ENCODE measurements at places on chromosomes 12 and 14.

DNA sequence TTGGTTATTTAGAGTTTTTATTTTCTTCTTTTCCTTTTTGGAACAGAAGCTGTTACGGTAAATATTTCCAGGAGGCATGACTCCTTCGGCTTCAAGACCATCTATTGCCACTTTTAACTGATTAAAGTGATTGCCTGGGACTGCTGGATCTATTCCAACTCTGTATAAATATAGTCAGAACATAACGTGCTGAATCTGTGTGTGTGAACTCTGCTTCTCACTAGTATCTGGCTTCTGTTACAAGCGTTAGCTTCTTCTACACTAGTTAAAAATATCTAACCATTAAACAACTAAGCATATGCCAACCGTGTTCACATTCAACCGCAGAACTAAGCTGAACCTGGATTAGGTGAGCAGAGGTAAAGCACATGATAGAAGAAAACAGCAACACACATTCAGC, 49.0 kb downstream of the TMTC1 start:
- DNase-seq = no peak

DNA sequence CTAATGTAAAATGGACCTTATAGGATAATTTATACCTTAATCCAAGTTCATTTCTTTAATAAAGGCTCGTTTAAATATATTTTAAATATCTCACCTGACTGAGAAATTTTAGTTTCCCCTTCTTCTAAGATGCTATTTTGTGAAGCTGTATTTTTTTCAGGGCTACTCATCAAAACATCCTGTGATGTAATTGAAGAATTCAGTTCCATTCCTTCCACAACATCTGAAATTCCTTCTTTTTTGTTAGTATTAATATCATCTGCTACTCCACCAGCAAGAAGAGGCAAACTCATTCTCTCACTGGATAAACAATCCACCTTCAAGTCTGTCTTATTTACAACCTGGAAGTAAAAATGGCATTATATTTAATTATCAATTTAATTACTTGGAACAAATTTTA, 22.5 kb downstream of the LGALS3 start:
- DNase-seq = no peak

GRCh38 chr14:100067971-100068959, 3.0 kb downstream of the EVL start:
- DNase-seq = peak; percentile 87

- DNase-seq = no peak
Measured at GRCh38 chr12:70852416-70853150, 68.0 kb downstream of the PTPRR start.

- DNase-seq = no peak
Measured at GRCh38 chr14:71733210-71733883, 198.9 kb upstream of the RGS6 start.

- no peak for DNase-seq
Measured at GRCh38 chr12:19749906-19750574, 310.7 kb downstream of the AEBP2 start.
